ENCODE measurements at places on chromosomes 1 and 21.

DNA sequence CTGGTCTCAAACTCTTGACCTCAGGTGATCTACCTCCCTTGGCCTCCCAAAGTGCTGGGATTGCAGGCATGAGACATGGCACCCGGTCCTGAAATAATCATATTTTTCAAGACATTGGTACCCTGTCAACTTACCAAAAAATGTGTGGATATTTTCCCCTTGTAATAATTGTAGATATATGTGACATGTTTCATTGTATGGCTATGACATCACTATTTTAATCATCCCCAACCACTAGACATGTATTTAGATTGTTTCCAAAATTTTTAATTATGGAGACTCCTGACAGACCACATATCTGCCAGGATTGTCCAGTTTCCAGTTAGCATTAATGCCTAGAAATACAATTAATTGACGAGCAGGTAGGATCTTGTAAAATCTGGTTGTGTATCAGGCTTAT lies 96.7 kb upstream of the NEGR1 start:
- DNase-seq, result no peak

DNA sequence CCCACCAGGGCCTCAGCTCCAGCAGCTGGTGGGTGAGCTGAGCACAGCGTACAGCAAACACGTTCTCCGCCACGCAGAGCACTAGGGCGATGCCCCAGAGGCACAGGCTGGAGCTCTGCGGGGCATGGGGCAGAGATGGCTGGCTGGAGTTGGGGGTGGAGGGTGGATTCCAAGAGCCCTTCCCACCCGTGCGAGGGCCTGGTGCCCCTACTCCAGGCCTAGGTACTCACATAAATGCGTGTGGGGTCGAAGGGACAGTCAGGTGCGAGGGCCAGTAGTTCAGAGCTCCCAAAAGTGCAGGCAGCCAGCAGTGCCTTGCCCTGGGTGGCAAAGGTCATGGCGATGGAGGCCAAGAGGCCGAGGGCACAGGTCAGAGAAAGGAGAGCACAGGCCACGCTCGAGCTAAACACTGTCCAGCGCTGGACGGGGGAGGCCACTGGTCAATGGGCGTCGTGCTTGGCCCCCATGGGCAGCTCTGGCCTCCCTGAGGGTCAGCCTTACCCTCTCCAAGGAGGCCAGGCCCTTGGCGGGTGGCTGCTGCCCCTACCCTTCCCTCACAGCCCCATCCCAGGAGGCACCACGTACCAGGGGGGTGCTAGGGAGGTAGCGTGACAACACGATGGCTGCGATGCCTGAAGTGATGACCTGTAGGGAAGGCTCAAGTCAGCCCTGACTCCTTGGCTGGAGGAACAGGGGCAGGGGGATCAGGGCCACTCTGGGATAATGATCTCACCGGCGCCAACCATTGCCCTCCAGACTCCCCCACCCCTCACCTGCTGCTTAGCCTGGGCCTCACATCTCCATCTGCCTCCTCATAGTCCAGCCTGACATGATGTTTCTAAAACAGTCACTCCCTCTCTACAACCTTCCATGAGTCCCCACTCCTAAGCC lies 5.6 kb downstream of the TMEM54 start:
- no peak for DNase-seq

DNA sequence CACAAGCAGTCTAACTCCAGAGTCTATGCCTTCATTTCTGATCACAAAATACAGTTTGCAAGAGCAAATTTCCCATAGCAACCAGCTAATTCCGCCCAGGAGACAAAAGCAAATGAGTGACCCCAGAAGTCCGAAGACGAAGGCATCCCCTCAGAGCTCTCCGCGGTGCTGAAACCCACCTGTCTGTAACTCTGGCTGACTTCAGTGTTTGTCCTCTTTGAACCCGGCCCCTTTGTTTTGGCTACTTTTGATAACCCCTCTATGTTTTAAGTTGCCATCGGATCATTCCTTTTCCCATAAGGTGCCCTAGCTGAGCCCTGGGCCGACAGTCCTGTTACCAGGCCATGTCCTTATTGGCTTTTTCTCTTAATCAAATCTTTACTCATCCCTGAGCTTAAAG lies 515.8 kb downstream of the PTPRU start:
- no peak for DNase-seq

- no peak for DNase-seq
These were observed 10.7 kb upstream of the PHTF1 start for GRCh38 chr1:113770031-113770430.

DNA sequence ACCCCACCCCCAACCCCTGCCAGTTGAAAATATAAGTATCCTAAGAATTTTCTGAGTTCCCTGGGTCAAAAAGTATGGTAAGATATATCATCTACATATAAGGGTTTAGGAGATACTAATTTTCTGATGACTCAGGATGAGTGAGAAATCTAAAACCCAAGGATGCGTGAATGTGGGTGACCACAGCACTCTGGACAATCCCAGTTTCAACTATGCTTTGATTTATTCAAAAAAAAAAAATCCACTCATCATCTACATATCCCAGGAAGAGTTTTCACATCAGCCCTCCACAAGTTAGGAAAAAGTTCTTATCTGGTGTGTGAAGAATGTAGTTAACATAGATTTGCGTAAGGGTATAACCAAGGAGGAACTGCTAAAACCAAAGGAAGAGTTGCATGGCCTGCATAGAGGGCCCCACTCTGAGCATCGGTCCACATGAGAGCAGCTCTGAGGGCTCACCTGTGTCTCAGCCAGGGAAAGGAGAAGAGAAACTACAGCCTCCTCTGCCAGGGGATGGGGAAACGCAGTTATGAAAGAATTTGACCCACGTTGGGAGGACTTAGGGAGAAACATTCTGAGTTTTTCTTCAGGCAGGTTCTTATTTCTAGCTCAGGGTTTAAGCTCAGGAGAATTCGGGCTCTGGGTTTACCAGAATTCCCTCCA lies 18.8 kb downstream of the LAMB3 start:
- no peak for DNase-seq

GRCh38 chr1:205977402-205978014 lies 25.7 kb downstream of the RAB7B start:
- DNase-seq, result peak; percentile 74

GRCh38 chr1:32031578-32032274 lies 18.1 kb downstream of the KHDRBS1 start:
- no peak for DNase-seq

DNA sequence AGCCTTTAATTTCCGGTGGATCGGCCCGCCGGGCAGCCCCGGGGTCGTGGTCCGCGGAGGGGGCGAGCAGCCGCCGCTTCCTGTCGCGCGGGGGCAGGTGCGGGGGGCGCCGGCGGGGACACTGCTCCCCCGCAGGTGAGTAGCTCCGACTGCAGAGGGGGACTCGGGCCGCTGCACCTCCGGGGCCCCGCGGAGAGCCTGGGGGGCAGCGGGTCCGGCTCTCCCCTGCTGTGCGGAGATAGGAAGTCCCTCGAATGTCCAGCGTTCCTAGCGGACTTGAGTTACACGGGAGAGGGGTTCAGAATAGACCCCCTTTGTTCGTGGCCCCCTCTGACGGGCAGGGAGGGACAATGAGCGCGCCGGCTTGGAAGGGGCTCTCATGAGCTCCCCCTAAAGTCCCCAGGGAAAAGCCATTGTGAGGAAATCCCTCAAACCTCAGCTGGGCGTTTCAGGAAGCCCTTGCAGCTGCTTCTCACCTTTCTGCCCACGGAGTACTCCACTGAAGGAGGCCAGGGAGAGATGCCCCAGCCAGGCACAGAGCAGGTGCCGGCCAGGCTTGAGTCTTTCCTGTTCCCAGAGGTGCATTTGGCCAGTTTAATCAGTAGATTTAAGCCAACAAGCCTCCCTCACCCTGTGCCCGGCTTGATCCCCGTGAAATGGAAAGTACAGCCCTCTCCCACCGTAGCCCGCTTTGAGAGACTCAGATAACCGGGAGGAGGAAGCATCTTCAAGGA lies 925 bp downstream of the PDE9A start:
- no peak for DNase-seq

- DNase-seq, result peak; percentile 10
These were observed 22.8 kb upstream of the STRIP1 start for GRCh38 chr1:110011527-110012041.

DNA sequence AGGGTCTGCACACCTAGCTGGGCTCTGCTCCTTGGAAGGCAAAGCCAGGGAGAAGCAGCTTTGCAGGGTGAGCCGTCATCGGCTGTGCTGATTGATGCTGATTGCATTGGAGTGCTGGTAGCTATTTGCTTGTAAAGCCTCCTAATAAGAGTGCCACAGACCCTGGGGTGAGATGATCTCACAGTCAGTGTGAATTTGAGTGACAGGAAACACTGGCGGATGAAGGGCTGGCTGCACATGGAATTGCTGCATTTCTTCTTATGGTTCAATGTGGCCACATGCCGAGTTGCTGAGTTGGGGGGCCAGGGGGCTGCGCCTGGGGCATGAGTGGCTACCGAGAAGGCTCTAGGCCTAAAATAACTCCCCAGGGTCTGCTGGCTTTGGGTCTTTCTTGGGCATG lies 138.2 kb upstream of the CACNA1E start:
- no peak for DNase-seq

GRCh38 chr1:63960326-63960725 lies 186.5 kb downstream of the ROR1 start:
- no peak for DNase-seq

GRCh38 chr1:209168204-209168603 lies 415.3 kb upstream of the CAMK1G start:
- DNase-seq, result no peak
